ENCODE measurements at places on chromosomes 11 and 22.

DNA sequence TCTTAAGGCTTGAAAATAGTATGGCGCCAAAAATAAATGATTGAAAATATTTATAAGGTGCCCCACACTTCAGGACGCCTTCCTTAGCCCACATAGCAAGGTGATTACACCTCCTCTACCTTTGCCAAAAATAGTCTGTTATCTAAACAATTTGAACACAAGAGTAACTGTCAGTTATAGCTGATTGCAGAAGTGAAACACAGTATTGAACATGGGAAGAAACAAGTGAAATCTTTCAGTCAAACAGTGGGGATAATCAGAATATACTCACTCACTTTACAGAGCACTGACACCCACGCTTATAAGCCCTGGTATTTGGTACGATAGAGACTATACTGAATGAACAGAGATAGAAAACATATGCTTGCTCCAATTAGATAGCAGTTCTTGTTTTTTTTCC is 203.1 kb downstream of the RAB38 start:
- no peak for DNase-seq

GRCh38 chr11:36062796-36063365 is 119.0 kb downstream of the LDLRAD3 start:
- no peak for DNase-seq

DNA sequence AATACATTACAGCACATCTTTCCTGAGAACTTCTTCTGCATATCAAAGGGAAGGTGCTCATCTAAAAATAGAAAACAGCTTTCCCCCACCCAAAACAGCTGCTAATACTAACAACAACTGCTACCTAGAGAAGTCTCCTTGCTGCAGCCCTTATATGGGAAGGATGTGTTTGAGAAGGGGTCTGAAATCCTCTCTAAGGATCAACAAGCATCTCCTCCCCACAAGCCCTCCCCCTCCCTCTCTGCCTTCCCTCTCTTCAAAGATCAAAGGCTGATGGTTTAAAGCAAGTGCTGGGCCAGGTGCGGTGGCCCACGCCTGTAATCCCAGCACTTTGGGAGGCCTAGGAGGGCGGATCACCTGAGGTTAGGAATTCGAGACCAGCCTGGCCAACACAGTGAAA is 33.5 kb downstream of the SCUBE2 start:
- DNase-seq, result no peak

- DNase-seq, result no peak
These were observed 37.1 kb downstream of the APOL5 start for GRCh38 chr22:35754761-35755160.

DNA sequence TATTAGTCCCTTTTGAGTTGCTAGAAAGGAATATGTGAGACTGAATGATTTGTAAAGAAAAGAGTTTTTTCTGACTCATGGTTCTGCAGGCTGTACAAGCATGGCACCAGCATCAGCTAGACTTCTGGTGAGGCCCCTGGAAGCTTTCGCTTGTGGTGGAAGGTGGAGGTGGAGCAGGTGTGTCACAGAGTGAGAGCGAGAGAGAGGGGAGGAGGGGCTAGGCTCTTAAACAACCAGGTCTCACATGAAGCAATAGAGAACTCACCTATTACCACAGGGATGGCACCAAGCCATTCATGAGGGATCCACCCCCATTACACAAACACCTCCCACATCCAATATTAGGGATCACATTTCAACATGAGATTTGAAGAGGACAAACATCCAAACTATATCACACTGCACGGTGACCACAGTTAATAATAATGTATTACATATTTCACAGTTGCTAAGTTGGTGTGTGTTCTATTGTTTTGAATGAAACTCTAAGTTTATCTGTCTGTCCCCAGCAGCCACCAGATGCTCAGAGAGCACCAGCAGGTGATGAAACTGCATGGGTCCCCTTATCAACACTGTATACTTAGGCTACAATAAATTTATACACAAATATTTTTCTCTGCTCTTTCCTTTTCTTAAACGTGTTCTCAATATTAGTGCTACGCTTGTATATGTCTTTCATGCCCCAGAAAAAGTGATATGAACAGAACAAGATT is 14.1 kb downstream of the ZFP91 start:
- DNase-seq, result no peak

- no peak for DNase-seq
These were observed 194.6 kb downstream of the TMEM135 start for GRCh38 chr11:87232320-87232719.

GRCh38 chr11:61575886-61576861 is 4.7 kb downstream of the SYT7 start:
- DNase-seq, result no peak

DNA sequence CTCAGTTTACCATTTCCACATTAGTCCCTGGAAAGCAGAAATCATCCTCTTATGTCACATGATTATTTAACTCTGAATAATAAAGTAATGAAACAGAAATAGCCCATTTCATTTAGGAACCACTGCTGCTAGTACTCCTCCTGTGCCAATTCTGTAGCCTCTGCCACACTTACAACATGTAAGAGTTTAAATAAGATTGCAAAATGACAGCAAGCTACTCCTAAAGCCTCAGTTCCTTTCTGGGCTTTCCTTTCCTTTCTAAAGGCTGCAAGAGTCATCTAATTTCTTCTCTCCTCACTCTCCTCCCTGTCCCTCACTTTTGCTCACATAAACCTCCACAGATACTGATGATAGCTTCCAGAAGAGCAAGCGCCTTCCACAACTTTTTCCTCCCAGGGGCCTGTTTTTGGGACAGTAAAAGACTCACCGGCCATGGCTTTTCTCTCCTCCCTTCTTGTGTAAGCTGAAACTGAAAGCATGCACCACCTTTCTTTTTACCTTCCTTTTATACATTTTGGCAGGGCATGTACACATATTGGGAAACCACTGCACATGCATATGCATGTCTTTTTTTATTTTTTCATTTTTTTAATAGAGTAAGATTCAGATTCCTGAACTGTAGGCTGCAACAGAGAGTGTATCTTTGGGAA is 38.5 kb downstream of the CARD18 start:
- no peak for DNase-seq

DNA sequence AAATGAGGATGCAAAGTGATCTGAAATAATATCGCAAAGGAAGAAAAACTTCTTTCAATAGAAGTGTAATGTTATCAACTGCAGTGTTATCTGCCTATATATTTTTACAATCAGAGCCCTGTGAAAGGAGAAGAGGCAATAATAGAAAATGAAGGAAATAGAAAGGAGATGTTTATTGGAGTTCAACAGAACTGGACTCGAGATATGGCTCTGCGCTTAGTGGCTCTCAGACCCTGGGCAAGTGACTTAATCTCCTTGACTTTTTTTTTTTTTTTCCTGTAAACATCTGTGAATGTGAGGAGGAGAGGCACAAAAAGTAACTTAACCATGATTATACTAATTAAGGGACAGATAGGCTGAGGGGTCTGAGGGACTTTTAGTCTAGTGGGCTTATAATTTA is 18.9 kb downstream of the CNTF start:
- no peak for DNase-seq

DNA sequence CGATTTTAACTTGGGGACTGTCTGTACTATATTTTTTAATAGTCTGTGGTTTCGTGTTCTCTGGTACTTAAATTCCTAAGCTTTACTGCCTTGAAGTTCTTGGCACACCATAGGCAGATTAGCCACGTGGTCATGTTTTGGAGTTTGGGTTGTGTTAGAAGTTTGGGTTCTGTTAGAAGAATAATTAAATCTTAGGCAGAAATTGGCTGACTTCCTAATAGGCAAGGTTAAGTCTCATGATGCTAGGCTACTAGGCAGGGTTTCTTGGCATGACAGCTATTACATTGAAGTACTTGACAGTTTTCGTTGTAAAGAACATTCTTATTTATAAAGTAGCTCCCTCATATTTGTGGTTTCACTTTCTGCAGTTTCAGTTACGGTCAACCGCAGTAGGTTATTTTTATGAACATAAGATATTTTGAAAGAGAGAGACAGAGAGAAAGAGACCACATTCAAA is 30.0 kb upstream of the MMP7 start:
- no peak for DNase-seq

DNA sequence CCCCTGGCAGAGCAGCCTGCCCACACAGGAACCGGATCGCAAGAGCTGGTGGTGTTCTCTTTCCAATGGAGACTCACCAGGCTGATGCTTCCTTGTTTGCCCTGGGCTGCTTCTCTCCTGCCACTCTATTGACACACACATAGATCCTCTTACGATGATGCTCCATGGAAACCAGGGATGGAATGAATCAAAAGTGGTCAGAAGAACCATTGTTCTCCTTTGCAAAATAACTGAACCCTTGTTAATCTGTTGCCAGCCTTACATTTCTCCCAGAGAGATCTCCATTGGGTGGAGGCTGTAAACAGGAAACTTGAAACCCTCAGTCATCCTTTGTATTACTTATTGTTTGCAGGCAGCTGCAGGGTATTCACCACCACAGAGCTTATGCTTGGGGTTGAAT is 24.6 kb upstream of the LDLRAD3 start:
- DNase-seq, result no peak

- DNase-seq, result no peak
These were observed 7.6 kb downstream of the VPS26B start for GRCh38 chr11:134231958-134232659.

- no peak for DNase-seq
These were observed 941.8 kb downstream of the BRD1 start for GRCh38 chr22:48885919-48886305.

GRCh38 chr11:63558459-63559157 is 4.6 kb downstream of the PLAAT2 start:
- DNase-seq, result no peak

DNA sequence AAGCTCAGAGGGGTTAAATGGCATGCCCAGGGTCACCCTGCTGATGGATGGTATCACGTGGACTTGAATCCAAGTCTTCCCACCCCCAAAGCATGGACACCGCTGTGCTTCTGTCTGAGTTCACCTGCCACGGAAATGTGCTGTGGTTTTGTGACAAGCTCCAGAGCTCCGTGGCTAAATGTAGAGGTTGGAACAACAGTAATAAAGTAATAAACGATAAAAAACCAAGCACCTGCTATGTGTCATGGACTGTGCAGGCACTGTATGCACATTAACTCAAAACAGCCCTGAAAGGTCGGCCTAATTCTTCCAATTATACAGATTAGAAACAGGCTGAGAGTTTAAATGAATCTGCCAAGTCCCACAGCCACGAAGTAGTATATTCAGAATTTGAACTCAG is 182.1 kb upstream of the NAV2 start:
- DNase-seq, result no peak

DNA sequence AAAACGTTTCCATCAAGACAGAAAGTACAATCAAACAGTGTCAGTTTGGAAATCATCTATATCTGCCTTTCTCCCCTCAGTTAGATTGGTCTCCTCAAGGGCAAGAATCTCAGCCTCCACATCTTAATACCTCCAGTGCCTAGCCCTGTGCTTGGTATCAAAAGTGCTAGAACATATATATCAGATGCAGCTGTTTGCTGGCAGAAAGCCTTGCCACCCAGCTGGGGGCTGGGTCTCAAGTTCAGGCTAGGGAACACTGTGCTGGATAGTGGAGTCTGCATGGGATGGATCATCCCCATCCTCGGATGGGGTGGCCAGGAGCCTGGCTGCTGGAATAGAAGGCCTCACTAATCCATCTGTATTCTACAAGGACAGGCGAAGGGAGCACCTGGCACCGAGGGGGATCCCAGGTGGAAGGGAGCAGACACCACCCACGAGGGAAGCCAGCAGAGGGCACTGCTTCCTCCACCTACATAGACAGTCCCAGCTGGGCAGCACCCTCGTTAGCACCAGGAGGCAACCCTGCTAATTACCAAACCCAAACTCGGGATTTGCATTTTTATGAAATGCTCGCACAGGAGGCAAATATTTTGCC is 602.2 kb downstream of the BUD13 start:
- no peak for DNase-seq

GRCh38 chr22:49230194-49230577 is 597.5 kb downstream of the BRD1 start:
- DNase-seq, result no peak

GRCh38 chr11:84588131-84588829 is 1038.9 kb downstream of the DLG2 start:
- no peak for DNase-seq

GRCh38 chr11:131370090-131370751 is at the start of gene NTM:
NTM (plus strand) TSS chr11:131370615.
- DNase-seq, result no peak

GRCh38 chr22:30196141-30196879 is 50.2 kb downstream of the LIF start:
- no peak for DNase-seq

GRCh38 chr11:56883371-56883987 is 105.2 kb upstream of the OR5AK2 start:
- no peak for DNase-seq

GRCh38 chr11:21635394-21636145 is 557.3 kb upstream of the ANO5 start:
- DNase-seq, result no peak

GRCh38 chr22:30649430-30650007 is 13.9 kb downstream of the SLC35E4 start:
- no peak for DNase-seq

DNA sequence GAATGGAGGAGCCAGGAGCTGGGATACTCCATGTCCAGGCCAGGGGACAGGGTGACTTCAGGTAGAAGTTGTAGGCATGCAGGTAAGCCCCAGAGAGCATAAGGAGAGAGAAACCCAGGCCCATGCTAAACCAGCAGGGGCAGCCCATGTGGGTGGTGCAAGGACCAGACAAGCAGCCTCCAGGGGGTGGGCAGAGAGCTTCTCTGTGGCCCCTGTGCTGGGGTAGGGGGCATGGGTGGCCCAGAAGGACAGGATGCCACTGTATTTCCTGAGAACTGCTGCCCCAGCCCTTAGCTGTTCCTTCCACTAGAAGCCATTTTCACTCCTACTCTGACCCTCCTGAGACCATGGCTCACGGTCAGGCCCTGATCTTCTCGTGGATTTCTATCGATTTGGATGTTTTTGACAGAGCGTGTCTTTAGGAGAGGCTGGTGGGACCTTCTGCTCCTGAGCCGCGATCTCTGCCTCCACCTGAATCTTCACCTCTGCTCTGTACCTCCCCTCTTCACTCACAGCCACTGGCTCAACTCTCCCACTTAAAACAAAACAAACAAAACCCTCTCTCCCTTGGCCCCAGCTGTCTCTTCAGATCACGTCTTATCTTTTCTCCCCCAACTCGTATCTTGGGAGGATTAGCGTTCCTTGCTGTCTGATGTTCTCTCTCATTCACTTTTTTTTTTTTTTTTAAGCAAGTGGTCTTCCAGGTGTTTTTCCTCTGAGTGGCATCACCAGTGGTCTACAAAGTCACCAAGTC is 112.2 kb downstream of the NECTIN1 start:
- no peak for DNase-seq
